ENCODE measurements at places on chromosomes 2 and 18.

DNA sequence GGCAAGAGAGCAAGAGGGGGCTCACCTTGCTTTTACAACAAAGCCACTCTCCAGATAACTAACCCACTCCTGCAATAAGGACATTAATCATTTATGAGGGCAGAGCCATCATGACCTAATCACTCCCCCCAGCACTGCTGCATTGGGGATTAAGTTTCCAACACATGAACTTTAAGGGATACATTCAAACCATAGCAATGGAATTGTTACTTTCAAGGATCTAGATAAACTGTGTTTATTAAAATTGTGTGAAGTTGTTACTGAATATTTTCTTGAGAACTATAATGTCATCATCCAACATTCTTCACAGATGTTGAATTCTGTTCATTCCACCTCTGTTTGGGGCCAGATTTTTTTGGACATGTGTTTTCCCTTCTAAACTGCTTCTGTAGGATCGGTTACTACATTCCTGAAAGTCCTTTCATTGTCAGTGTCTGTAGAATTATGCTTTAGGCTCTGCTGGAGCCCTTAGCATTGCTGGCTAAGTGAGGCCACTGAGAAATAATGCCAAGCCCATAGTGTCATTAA, 50.4 kb downstream of the SPATS2L start:
- DNase-seq: no peak

DNA sequence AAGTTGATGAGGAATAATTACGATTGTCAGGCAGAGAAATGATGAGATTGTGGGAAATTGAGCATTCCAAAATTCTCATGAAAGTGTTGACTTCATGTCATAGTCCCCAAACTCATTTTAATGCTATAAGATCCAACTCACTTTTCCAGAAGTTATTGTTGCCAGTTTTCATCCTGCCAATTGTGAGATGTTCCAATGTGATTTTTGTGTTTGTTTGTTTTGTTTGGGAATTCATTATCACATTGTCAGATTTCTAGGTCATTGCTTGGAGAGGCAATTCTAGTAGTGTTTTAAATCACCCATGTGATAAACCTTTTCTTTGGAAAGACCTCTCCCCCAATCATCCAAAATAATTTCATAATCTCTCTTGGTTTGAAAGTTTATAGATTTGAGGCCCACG, 86.0 kb upstream of the ACVR2A start:
- no peak for DNase-seq

DNA sequence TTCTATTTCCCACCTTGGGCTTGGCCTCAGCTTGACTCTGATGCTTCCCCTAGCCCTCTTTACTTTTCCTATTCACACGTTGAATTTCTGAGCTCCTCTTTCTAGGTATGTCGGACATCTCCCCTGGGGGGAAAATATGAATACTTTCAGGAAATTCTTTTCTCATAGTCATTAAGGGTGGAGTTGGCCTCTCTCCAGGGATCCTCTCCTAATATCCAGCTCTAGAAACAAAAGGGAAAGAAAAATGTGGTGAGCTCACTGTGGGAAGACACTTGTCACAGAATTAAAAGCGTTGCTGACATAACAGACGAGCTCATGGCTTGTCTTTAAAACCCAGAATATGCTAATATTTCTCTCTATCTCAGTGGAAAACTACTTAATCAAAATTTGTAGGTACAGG, 132.7 kb upstream of the MEX3C start:
- peak; percentile 30 for DNase-seq

DNA sequence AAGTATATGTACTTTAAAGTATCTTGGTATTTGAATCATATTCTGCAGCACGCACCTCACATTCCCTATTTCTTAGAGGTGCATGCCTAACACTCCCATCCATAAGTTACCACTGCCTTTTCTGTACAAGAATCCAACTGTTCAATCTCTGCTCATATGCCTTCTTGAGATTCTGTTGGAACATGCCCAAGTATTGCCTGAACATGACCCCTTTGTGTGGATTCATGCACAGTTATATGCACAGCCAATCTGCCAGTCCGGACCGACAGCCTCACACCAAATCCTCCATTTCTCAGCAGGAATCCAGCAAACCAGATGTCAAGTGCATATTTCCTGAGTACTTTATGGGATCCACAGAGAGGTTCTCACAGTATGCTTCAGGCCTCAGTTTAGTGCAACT, 222.0 kb downstream of the TMEM182 start:
- DNase-seq: no peak

- DNase-seq: peak; percentile 99
These were observed 83.0 kb downstream of the NPAS2 start for GRCh38 chr2:100902817-100903405.

DNA sequence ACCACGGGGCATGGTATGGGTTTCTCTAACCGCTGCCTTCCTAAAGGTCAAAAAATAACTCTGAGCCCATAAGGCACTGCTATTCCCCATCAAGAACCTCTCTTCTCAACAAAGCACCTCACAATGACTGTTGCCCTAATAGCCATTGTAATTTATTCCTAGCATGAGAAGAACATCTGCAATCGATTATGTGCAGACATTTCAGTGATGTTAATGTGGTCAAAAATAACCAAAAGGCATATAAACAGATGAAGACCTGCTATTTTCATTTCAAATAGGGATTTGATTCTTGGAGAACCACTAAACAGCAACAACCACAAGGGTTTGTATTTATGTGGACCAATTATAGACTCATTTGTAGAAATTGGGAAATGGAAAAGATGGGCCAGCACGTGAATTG, 356.6 kb downstream of the FBXO15 start:
- DNase-seq: no peak

- peak; percentile 89 for DNase-seq
These were observed 24.2 kb upstream of the CPO start for GRCh38 chr2:206915121-206915520.

DNA sequence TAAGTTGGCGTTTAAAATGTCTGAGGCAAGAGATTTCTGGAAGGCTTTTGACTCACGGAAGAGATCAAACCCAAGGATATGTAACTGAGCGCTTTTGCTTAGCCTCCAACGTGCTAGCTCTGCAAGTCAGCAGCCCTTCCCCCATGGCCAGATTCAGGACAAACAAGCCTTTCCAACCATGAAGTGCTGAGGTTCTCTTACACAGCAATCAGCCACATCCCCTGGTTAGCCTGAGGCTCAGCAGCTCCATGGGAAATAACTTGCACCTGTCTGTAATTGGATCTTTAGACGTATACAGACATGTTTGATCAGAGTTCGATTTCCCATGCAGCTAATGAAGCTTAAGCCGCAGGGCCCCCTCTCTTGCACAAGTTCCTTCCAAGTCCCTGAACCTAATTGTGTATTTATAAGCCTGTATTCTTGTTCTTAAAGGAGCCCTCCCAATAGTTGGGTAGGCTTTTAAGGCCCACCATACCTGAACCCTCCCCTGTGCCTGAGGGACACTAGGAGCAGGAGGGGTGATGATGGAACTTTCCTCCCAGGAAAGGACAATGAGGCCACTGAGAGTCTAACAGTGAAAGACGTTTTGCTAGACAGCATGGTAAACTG, 2.1 kb upstream of the TMEM131 start:
- DNase-seq: no peak

DNA sequence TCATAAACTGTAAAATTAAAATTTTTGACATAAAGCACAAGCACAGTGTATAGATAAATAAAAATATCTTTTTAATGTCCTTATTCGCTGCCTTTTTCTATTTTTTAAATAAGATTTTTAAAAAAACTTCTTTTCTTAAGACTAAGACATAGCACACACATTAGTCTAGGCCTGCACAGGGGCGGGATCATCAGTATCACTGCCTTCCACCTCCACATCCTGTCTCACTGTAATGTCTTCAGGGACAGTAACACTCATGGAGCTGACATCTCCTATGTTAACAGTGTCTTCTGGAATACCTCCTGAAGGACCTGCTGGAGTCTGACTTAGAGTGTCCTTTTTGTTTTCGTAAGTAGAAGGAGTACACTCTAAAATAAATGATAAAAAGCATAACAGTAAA, 33.0 kb downstream of the VAPA start:
- no peak for DNase-seq

GRCh38 chr18:35121531-35121930, 80.3 kb downstream of the MAPRE2 start:
- no peak for DNase-seq

- peak; percentile 4 for DNase-seq
These were observed 1.0 kb upstream of the PEX13 start for GRCh38 chr2:61016392-61017002.

DNA sequence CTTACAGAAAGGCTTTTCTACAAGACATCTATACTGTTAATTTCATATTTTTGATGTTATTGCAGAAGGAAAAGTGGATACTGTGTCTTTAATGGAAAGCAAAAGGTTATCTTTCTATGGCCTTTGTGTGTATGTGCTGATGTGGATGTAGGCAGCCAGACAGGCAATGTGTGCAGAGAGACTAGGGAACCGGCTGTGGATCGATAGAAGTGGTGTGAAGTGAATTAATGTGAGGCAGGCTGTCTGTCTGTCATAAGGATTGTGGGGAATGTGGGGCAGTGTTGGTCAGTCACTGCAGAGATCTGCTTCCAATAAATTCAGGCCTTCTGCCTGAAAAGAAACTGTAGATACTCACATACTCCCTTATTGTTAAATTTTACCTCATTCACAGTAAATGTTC, 156.7 kb downstream of the WDR7 start:
- no peak for DNase-seq

- DNase-seq: no peak
These were observed 915.4 kb downstream of the TSN start for GRCh38 chr2:122670897-122671296.

DNA sequence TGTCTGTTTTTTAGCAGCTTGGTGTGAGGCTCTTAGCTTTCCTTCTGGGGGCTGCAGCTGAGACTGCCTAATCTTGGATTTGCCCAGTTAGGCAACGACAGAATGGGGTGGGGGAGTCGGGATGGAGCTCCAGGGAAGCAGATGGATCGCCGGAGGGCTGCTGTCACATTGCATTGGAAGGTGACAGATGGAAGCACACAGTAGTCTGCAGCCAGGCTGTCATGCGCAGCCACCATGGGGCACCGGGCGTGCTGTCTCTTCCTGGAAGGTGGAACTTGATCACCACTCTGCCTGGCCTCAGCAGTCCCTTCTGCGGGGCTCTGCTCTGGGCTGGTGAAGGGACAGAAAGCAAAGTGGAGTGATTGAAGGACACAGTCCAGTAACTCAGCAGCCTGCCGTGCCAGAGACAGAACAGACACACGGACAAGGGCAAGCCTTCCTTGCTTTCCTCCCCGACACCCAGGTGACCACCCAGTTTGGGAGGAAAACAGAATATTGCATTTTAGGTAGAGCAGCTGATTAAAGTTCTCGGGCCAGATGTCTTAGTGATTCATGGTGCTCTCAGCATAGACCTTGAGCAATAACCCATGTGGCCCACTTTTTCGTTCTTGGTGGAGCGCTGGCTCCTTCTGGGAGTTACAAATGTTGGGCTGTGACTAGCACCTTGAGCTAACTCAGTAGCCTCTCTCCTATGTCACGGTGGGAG, 40.9 kb downstream of the RNF144A start:
- no peak for DNase-seq

DNA sequence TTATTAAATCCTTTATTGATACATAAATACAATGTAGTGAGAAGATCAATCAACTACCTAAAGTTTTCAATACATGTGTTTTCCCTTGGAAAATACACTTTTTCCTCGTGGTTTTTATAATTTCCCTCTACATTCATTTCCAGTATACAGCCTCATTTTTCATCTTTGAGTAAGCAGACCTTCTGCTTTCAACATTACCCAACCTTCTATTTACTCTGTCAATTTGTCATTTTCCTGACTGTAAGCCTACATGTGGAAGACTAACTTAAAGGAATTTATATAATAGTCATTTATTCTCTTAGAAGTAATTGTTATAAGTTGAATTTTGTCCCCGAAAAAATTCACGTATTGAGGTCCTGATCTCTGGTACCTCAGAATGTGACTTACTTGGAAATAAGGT, 594.0 kb downstream of the NUP35 start:
- DNase-seq: no peak

- DNase-seq: peak; percentile 87
These were observed 273.9 kb downstream of the MYT1L start for GRCh38 chr2:2057125-2057721.

GRCh38 chr18:3015204-3015592, 2.3 kb upstream of the LPIN2 start:
- DNase-seq: peak; percentile 76

- DNase-seq: no peak
These were observed 1.8 kb downstream of the PDE11A start for GRCh38 chr2:178070824-178071223.

DNA sequence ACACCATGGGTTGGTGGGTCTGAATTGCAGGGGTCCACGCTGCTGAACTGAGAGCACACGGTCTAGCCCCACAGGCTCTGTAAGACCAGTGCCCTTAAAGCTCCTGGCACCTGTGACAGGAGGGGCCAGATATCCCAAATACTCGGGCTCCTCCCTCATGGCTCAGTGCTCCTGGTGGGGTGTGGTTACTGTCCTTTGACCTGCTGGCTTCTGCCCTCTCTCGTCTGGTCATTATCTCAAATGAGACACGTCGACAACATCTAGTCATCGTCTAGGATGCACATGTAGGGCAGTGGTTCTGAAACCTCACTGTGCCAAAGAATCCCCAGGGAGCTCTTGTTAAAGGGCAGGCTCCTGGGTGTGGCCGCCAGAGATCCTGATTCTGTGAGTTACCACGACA, 258.4 kb downstream of the LOXHD1 start:
- DNase-seq: no peak

GRCh38 chr2:30940839-30941238, 133.6 kb upstream of the CAPN13 start:
- no peak for DNase-seq

GRCh38 chr2:54503192-54503591, 47.1 kb downstream of the SPTBN1 start:
- DNase-seq: peak; percentile 38

DNA sequence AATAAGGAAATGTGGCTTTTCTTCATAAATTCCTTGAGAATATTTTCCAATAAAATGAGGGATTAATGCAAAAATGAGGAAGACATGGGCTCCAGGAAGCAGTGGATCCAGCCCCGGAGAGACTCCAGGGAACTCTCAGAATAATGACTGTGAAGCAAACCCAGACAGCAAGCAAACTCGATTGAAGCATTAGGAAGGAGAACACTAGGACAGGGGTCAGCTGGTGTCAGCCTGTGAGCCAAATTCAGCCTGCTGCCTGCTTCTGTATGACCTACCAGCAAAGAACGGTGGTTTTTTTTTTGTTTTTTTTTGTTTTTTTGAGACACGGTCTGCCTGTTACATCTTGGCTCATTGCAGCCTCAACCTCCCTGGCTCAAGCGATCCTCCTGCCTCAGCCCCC, 274.3 kb upstream of the FBXO11 start:
- DNase-seq: no peak

GRCh38 chr18:58156516-58156915, 112.5 kb downstream of the NEDD4L start:
- no peak for DNase-seq

- DNase-seq: peak; percentile 100
These were observed 89.2 kb downstream of the STPG4 start for GRCh38 chr2:47065771-47066380.

GRCh38 chr2:227657199-227657845, 9.3 kb upstream of the SCYGR5 start:
- DNase-seq: no peak

DNA sequence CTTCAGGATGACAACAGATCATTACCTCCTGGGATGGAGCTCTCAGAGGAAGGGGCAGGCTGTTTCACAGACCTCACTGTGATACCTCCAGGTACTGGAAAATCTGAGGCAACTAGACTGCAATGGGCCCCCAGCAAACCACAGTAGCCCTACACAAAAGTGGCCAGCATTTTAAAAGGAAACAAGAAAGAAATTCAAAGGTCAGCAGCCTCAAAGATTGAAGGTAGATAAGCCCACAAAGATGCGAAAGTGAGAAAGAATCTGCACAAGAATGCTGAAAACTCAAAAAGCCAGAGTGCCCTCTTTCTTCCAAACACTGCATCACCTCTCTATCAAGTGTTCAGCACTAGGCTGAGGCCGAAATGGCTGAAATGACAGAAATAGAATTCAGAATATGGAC, 499.5 kb upstream of the CHAC2 start:
- no peak for DNase-seq

Measured in A172 (cell line).